AG09319 (cell line): ENCODE measurements at places on chromosomes 2 and 18.

DNA sequence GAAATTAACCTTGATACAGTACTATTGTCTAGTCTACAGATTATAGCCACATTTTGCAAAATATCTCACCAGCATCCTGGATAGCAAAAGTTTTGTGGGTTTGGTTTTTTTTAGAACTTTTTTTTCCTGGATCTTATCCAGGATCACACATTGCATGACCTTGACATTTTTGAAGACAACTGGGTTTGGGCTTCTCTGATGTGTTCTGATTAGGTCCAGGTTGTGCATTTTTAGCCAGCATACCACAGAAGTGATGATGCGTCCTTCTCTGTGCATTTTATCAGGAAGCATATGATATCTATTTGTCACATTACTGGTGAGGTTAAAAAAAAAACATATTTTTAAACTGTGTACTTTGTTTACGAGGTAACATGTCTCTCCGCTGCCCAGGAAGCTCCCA, 221.0 kb upstream of the OSR1 start:
- no peak for DNase-seq

- DNase-seq = no peak
These were observed 76.8 kb upstream of the RBMS1 start for GRCh38 chr2:160570376-160570775.

DNA sequence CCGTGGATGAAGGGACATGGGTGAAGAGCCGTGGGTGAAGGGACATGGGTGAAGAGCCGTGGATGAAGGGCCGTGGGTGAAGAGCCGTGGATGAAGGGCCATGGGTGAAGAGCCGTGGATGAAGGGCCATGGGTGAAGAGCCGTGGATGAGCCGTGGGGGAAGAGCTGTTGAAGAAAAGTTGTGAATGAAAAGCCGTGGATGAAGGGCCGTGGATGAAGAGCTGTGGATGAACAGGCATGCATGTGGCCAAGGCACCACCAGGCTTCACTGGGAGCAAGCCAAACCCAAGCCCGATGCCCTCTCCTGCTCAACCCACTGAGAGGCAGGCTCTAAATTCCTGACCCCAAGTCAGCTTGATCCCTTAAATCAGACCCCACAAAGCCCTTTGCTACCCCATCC, 10.6 kb downstream of the OR6B3 start:
- DNase-seq = no peak

- no peak for DNase-seq
These were observed 39.9 kb upstream of the SP3 start for GRCh38 chr2:174004905-174005605.

- no peak for DNase-seq
These were observed 65.1 kb upstream of the TGIF1 start for GRCh38 chr18:3384664-3385563.

GRCh38 chr2:233165543-233165894, 86.0 kb upstream of the ATG16L1 start:
- no peak for DNase-seq

- no peak for DNase-seq
These were observed 18.1 kb upstream of the LYPD6B start for GRCh38 chr2:149020432-149020851.

- no peak for DNase-seq
These were observed 504.2 kb downstream of the TDRD15 start for GRCh38 chr2:21627938-21628337.

DNA sequence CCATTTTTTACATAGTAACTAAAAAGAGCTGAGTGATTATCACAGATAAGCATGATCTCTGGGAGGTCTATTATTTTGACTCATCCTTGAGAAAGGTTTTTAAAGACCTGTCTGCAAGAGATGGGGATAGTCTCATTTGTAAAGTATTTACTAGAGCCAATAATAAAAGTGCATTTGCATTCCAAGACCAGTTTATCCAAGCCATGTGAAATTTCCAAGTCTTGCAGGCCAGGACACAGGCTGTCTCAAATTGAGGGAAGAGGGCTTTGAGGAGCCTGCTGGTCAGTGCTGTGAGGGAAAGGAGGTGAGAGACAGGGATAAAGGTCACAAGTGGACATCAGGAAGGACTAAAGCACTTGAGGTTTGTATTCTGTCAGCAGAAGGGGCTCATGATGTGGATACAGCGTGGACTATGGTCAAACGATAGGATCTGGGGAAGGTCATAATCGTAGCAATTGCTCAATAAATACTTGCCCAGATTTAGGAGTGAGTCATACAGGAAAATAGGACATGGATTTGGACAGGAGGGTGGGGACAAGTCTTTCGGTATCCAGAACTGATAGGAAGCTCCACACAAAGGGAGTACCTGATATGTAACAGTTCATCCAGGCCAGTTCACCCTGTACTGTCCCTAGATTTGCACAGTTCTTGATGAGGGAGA, 6.6 kb upstream of the CDH2 start:
- no peak for DNase-seq

DNA sequence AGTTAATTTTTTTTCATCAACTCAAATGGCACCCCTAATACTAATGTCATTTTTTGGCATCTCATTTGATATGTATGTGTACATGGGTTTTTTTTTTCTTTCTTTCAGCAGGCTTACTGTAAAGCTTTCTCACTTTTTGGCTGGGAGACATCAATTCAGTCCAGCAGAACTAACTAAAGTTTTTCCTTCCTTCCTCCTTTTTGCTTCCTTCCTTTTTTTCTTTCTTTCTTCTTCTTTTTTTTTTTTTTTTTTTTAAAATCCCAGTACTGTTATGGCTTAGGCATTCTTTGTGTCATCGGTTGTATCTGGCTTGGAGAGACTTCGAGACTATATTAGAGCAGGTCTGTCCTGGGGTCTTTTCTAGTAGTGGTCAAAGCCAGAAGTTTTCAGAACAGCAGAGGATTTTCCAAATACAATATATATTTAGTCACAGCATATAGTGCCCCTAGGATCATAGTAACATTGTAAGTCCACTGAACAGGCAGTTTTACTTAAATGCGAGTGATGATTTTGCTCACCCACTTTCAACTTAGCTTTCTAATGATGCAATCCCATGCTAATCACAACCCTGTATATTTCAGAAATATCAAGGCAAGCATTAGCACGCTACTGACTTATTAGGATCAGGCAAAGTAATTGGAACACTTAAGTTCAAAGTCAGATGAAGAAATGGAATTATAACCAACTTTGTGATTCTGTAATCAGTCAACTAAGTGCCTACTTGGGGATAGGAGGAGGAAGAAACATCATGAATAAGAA, 4.0 kb downstream of the KLHL29 start:
- no peak for DNase-seq

DNA sequence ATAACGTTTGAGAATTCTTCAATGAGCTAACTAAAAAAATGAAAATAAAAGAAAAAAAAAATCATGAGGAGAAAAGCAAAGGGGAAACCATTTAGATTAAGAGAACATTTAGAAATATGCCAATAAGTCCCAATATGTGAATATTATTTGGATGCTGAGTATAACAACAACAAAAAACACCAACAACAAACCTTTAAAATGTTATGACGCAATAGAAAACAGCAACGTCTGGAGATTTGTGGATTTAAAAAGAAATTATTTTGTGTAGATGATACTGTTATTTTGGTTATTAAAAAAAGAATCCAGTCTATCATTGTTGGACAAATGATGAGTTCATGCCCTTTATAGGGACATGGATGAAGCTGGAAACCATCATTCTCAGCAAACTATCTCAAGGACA, 417.2 kb downstream of the LRRTM4 start:
- no peak for DNase-seq

DNA sequence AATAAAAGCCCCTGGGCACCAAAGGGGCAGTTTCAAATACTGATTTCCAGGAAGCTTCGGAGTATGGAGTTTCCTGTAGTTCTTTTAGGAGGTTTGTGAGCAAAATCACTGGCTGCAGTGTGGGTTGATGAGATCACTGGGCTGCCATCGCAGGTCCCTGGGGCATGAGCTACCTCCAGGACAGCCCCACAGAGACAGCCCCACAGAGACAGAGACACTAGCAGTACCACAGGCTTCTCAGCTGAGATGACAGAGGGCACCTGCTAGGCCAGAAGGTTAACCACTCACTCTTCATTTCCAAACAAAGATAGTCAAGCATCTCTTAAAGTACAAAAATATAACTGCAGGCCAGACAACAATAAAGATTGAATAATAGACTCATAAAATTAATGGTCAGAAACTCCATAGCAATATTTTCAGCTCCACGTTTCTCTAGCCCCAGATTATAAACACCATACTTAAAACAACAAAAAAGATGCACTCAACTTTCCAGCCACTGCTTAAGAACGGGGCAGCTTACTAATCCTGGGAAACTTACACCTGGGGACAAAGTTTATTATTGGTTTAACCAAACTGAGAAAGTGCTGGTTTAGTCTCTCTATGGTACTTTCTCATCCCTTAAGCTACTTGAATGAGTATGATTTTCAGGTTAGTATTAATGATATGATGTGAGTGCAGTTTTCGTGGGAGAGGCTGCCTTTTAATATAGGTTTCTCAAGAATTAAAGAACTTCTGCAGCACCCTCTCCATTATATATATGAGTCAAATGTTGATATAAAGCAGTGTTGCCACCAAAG, 11.6 kb downstream of the AFF3 start:
- no peak for DNase-seq

DNA sequence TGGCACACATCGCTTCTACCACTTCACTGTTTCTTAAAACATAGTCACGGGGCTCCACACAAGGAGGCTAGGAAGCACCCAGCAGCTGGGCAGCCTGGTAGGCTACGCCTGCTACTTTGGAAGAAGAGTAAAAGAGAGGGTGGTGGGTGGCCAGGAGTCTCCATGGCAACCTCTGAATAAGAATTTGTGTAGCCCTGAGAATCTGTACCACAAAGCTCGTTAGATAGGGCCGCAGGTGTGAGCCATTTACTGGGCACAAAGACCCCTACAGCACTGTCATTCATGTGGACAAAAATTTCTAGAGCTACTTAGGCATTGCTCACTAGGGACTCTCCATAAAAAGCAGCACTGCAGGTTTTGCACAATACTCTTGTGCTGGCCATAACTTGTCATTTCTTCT, 166.4 kb upstream of the MSH6 start:
- DNase-seq = no peak

DNA sequence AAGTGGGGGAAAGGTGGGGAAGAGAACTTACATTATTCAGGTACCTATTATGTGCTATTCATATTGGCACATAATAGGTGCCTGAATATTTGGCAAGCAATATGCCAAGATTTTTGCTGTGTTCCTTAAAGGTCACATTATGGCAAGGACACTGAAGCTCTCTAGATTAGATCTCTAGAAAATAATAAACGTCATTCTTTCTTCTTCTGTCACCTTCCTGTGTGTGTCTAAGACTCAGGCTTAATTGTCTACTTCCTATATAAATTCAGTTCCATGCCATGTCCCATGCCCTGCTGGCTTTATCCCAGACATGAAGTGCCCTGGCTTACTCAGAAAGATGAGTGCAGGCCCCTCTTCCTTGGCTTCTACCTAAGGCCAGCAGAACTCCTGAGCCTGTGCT, 191.1 kb upstream of the CTAGE1 start:
- DNase-seq = no peak

DNA sequence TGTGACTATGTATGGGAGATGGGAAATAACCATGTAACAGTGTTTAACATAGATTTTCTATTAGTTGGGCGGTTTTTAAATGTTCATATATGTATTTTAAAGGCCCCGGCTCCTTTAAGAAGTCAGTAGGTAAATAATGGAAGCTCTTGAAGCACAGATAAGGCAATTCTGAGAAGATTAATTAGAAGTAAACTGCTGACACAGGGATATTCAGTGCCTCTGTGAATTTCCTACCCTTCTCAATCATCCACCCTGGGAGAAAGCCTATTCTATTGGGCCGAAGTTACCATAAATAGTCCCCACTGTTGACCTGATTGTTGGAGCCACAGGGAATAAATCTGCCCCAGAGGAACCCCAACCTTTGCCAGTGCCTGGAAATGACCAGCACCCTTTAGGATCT, 56.8 kb upstream of the SIX3 start:
- DNase-seq = no peak

- no peak for DNase-seq
These were observed 164.3 kb upstream of the APCDD1 start for GRCh38 chr18:10289951-10290637.

DNA sequence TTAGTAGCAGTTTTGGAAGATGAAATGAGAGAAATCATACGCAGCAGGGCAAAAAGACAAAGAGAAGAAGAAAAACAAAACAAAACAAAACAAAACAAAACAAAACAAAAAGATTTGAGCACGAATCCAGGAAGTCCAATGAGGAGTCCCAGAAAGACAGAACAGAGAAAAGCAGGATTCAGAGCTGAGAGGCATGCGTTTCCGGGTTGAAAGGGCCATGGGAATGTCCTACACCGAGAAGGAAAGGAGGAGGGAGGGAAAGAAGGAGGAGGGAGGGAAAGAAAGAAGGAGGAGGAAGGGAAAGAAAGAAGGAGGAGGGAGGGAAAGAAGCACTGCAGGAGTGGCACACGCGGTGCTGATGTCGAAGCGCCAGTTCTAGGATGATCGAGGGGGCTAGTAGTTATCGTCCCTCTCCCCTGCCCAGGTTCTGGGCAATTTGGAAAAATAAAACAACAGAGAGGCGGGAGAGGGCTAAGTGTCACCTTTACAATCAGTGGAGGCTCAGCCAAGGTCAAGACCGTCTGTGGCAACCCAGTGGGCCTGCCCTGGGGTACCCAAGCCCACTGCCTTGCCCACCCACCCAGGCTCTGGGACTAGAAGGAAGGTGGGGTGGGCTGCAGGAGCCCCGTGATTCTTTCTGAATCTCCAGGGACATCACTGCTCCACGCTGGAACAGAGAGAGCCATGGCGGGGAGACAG, 68.4 kb downstream of the TWIST2 start:
- DNase-seq = no peak

DNA sequence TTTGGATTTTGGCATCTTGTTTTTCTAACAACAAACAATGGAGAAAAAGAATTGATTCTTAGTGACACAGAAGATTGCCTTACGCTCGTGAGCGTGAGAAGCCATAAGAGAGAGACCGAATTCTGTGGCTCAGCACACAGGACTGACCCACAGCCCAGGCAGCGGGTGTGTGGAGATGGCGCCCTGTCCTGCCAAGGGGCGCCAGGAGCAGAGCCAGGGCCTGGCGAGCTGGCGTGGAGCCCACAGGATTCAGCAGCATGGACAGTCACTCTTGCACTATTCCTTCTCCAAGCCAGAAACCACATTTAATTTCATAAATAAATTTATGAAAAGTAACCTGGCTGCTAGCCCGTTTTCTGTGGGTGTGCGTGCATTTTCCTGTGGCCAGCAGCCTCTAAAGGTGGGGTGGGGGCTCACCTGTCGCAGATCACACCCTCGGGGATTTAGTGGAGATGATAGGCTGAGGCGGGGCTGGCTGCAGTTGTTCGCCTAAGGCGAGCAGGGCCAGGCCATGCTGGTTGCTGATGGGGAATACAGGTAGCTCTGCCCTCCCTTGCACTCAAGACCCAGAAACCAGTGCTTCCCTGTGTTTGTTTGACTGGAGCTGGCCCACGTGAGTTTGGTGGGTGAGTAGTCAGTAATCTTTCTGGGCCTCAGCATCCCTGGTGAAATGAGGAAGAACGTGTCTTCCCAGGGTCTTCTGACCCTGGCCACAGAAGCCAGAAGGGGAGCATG, 46.2 kb downstream of the FAM168B start:
- no peak for DNase-seq

DNA sequence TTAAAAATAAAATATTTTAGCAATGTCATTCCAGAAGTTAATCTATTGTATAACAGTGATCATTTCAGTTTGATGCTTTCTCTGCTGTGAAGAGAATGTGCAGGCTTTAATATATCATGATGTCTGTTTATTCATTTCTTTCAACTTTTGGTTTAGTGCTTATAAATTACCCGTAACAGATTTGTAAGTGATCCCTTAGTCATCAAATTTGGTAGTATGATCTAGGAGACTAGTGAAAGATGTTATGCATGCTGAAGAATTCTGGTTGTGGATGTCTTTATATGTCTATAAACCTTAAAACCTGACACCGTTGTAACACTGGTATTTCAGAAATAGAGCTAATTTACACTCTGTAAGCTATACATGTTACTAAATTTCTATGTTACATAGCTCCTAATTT, 260.4 kb downstream of the CPS1 start:
- DNase-seq = no peak
